A549 treated with ZK216348 at 1 μM for 4 hours (cell line): ENCODE measurements at places on chromosomes 4 and X. TPM values are rescaled to one million over a fixed set of nuclear protein-coding genes. Genes with fewer than 3 reads are reported as not detected.

GPR50 gene
- total RNA-seq = 0.12 to 0.26 TPM (median 0.13 TPM) in 4 of 5 replicates, not detected in the other

MUC7 gene
- not detected in 5 replicates for total RNA-seq

GUCY1B1 gene
- total RNA-seq = 0.20 to 0.33 TPM (median 0.26 TPM) in 5 replicates

C4orf36 gene
- total RNA-seq = 0.51 to 2.0 TPM (median 1.4 TPM) in 5 replicates

STATH gene
- not detected in 5 replicates for total RNA-seq

NEXMIF gene
- total RNA-seq = 0.01 to 0.02 TPM in 2 of 5 replicates, not detected in the others

LRCH2 gene
- total RNA-seq = 0.04 TPM in 1 of 5 replicates, not detected in the others

DCX gene
- not detected in 5 replicates for total RNA-seq

OCIAD2 gene
- total RNA-seq = 102 to 172 TPM (median 107 TPM) in 5 replicates

WNK3 gene
- total RNA-seq = 0.05 to 0.07 TPM in 2 of 5 replicates, not detected in the others

TMEM144 gene
- total RNA-seq = 2.4 to 4.2 TPM (median 3.9 TPM) in 5 replicates

PCDH18 gene
- total RNA-seq = not detected in 5 replicates

GNRHR gene
- not detected in 5 replicates for total RNA-seq

CT45A6 gene
- not detected in 5 replicates for total RNA-seq

XPNPEP2 gene
- total RNA-seq = not detected in 5 replicates

SLC10A6 gene
- not detected in 5 replicates for total RNA-seq

KIT gene
- total RNA-seq = not detected in 5 replicates

GRIPAP1 gene
- total RNA-seq = 15.0 to 24.2 TPM (median 23.6 TPM) in 5 replicates

UGT2A1 gene
- not detected in 5 replicates for total RNA-seq

CA5B gene
- 1.6 to 3.2 TPM (median 2.1 TPM) in 5 replicates for total RNA-seq

GAB3 gene
- total RNA-seq = 0.21 to 1.9 TPM (median 0.70 TPM) in 5 replicates

ZNF280C gene
- 2.3 to 3.7 TPM (median 2.7 TPM) in 5 replicates for total RNA-seq

TRIM61 gene
- total RNA-seq = not detected in 5 replicates

NDUFA1 gene
- total RNA-seq = 228 to 396 TPM (median 256 TPM) in 5 replicates

CCSER1 gene
- total RNA-seq = not detected in 5 replicates

IGSF1 gene
- total RNA-seq = 0.23 to 0.47 TPM (median 0.31 TPM) in 5 replicates

TEX11 gene
- not detected in 5 replicates for total RNA-seq

BBS12 gene
- total RNA-seq = 1.7 to 3.3 TPM (median 2.7 TPM) in 5 replicates

MAGEA4 gene
- not detected in 5 replicates for total RNA-seq

EREG gene
- total RNA-seq = 13.3 to 34.4 TPM (median 26.5 TPM) in 5 replicates

TRPC3 gene
- 0.05 to 0.14 TPM (median 0.07 TPM) in 4 of 5 replicates, not detected in the other for total RNA-seq

NOX1 gene
- total RNA-seq = 0.11 to 0.20 TPM in 2 of 5 replicates, not detected in the others

TAF7L gene
- 0.11 TPM in 2 of 5 replicates, not detected in the others for total RNA-seq

LEF1 gene
- not detected in 5 replicates for total RNA-seq

POU4F2 gene
- not detected in 5 replicates for total RNA-seq

FAM9B gene
- total RNA-seq = not detected in 5 replicates

POLN gene
- total RNA-seq = 0.46 to 1.2 TPM (median 0.88 TPM) in 5 replicates

SHOX gene
- not detected in 5 replicates for total RNA-seq

F9 gene
- total RNA-seq = not detected in 5 replicates

KLHL34 gene
- total RNA-seq = not detected in 5 replicates

SULT1B1 gene
- 0.02 TPM in 1 of 5 replicates, not detected in the others for total RNA-seq

TFE3 gene
- 38.3 to 57.8 TPM (median 54.4 TPM) in 5 replicates for total RNA-seq

UBA1 gene
- 140 to 208 TPM (median 193 TPM) in 5 replicates for total RNA-seq

DCHS2 gene
- total RNA-seq = 0.04 TPM in 1 of 5 replicates, not detected in the others

ARHGAP36 gene
- not detected in 5 replicates for total RNA-seq

TEX13D gene
- not detected in 5 replicates for total RNA-seq

ARHGEF6 gene
- 0.07 to 0.26 TPM (median 0.21 TPM) in 5 replicates for total RNA-seq

SRPX gene
- 4.8 to 8.5 TPM (median 7.5 TPM) in 5 replicates for total RNA-seq

CYLC1 gene
- total RNA-seq = not detected in 5 replicates

MAGEC2 gene
- total RNA-seq = not detected in 5 replicates

NAP1L2 gene
- 0.73 to 1.7 TPM (median 1.0 TPM) in 5 replicates for total RNA-seq

KLHL15 gene
- total RNA-seq = 2.3 to 4.3 TPM (median 3.8 TPM) in 5 replicates

NAA11 gene
- total RNA-seq = not detected in 5 replicates

SERTM2 gene
- total RNA-seq = not detected in 5 replicates

SLC16A2 gene
- 22.6 to 27.9 TPM (median 22.9 TPM) in 5 replicates for total RNA-seq

GJB1 gene
- total RNA-seq = 0.22 TPM in 1 of 5 replicates, not detected in the others
